ENCODE measurements at places on chromosomes 2 and 18.

- no peak for DNase-seq
Observed at GRCh38 chr2:210816769-210817168, 260.4 kb downstream of the CPS1 start.

DNA sequence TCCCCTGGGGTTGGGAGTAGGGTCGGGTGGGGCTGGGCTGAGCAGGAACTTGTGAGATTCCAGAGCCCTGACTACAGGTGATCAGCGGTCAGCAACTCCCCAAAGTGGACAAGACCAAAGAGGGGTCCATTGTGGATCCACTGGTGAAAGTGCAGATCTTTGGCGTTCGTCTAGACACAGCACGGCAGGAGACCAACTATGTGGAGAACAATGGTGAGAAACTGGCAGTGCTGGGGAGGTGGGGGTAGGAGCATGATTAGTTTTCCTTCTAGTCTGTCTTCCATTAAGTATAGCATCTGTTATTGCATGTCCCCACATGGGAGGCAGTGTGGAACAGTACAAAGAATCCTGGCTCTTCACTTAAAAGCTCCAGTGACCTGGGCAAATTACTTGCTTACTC is 23.7 kb downstream of the ZNF142 start:
- no peak for DNase-seq

DNA sequence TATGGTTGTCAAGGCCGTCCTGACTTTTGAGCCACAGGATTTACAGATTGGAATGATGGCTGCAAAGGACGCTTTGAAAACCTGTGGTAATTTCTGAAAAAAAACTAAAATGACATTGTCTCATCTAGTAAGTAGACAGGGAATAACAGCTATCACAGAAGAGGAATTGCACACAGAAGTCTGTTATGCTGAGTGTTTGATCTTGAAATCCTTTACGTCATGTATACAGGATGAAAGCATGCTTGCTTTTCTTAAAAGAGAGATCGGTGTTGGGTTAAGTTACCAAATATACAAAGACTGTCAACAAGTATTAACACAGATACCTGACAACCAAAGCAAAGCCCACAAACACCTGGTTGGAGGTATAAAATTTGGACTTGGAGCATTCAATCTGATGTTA is 12.6 kb upstream of the SRSF7 start:
- DNase-seq: no peak

- no peak for DNase-seq
Observed at GRCh38 chr2:106025796-106026195, 168.3 kb downstream of the UXS1 start.

- DNase-seq: no peak
Observed at GRCh38 chr2:129087133-129087813, 768.6 kb upstream of the HS6ST1 start.

- DNase-seq: no peak
Observed at GRCh38 chr2:179862898-179863458, 1.6 kb upstream of the ZNF385B start.

DNA sequence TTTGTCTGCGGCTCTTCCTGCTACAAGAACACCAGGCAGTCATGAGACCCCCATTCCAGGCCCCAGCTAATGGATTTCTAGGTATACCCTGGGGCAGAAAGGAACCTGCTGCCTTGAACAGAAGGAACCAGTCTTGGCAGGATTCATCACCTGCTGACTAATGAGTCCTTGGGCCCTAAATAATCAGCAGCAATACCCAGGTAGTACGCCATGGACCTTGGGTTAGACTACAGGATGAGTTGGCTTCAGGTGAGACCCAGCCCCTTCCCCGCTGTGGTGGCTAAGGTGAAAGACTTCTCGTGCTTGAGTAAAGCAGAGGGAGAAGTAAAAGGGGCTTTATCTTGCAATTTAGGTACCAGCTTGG is 105.0 kb downstream of the SPIRE1 start:
- no peak for DNase-seq

GRCh38 chr18:10579079-10579867 is 53.4 kb downstream of the NAPG start:
- no peak for DNase-seq

DNA sequence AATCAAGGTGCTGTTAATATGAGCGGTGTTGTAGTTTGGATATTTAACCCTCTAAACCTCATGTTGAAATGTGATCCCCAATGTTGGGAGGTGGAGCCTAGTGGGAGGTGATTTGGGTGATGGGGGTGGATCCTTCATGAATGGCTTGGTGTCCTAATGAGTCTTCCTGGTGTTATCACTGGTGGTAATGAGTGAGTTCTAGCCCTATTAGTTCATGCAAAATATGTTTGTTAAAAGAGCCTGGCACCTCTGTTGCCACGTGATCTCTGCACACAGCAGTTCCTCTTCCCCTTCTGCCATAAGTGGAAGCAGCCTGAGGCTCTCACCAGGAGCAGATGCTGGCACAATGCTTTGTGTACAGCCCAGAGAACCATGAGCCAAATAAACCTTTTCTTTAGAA is 158.4 kb downstream of the FMNL2 start:
- DNase-seq: no peak

Data from D721Med (cell line).